PC-3 (cell line): ENCODE measurements at places on chromosomes 16 and 17.

GRCh38 chr17:77019893-77020379, 120.8 kb upstream of the SEC14L1 start:
- no peak for DNase-seq

DNA sequence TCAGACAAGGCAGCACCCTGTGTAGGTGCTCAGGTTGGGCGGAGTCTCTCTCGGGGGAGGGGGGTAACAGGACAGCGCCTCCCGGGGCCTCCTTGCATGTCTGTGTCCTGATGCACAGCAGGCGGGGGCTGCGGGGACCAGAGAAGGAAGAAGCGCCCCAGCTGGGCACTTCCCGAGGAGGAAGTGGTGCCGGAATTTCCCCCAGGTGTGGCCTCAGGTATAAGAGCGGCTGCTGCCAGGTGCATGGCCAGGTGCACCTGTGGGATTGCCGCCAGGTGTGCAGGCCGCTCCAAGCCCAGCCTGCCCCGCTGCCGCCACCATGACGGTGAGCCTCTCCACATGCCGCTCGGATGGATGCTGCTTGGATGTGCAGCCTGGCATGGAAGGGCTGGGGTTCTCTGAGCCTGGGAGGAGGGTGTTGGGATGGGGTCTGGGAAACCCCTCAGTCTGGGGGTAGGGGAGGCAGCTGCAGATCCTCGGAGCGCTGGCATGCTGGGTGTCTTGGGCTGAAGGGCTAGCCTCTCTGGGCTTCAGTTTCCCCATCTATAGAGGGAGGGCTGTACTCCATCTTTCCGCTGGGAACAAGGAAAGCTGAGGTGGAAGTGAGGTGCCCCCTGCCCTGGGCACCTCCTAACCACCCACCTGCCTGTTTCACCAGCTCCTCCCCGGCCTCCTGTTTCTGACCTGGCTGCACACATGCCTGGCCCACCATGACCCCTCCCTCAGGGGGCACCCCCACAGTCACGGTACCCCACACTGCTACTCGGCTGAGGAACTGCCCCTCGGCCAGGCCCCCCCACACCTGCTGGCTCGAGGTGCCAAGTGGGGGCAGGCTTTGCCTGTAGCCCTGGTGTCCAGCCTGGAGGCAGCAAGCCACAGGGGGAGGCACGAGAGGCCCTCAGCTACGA, at the start of gene IL17C:
Gene IL17C, plus strand, starts transcription at position 250 of the 908 bp plus-strand sequence. Its CDS starts 70 bp downstream, at position 320.
- DNase-seq: peak; percentile 27

- DNase-seq: no peak
Observed at GRCh38 chr16:12868788-12869187, 32.6 kb upstream of the SHISA9 start.

DNA sequence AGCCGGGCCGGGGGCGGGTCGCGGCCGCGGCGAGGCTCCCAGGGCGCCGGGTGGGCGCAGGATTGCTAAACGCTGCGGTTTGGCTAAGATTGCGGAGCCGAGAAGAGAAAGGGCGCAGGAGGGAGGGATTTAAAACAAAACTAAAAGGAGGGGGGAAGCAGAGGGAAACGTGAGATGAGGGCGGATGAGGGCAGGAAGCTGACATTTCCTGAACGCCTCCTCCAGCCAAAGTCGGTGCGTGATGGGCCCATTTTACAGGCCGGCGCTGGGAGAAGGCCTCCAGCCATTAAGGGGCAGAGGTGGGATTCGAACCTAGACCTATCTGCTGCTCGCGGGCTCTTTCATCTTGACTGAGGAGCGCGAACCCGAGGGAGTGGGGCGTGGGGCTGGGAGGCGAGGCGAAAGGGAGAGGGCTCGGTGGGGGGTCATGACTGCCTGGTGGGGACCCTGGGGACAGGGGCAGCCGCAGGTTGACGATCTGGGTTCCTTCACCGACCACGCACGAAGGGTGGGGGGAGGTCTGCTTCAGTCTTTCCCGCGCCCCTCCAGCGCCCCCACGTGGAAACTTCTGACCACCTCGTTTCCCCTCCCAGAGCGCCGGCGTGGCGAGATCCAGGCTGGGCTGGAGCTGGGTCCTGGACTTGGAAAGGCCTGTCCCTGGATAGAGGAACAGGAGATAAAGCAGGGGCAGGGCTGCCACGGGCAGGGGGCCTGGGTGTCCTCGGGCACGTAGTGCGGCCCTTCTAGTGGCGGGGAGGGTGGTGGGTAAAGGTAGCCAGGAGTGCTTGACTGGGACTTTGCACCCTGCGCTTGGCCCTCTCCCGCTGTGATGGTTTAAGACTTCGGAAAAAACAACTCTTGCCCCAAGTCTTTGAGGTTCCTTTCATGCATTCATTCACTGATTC, 3.8 kb upstream of the TAC4 start:
- DNase-seq: peak; percentile 74

- DNase-seq: no peak
Observed at GRCh38 chr17:65196617-65197016, 59.4 kb downstream of the RGS9 start.

GRCh38 chr16:69057400-69058378, 47.8 kb upstream of the HAS3 start:
- DNase-seq: peak; percentile 93

DNA sequence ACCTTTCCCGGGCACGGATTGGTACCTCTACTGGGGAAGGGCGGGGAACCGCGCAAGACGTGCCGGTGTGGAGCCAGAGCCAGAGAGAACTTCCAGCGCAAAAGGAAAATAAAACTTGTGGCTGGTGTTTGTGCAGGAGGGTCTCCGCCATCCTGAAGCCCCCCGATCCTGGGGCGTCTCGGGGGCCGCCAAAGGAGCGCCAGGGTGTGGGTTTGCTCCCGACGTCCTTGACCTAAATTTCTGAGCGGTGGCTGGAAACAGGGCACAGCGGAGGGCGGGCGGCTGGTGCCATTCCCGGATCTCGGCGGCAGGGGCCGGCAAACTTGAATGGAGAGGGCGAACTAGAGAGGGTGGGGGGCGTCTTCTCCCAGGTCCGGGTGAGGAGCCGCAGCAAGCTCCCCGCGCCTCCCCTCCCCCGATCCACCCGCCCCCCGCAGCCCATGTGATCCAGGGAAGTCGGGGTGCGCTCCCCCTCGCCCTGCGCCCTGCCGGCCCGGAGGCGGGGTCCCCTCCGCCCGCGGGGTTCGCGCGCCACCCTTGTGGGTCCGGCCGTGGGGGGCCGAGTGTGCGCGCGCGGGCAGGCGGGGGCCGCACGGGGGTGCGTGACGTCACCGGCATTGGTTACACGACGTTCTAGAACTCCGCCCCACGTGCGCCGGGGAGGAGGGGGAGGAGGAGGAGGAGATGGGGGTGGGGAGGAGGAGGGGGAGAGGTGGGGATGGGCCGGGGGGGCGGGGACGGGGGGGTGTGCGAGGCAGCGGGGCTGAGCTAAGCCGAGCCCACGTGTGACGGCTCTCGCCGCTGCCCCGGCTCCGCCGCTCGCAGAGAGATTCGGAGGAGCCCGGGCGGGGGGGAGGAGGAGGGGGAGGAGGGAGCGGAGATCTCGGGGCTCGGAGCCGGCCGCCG, at the start of gene MSI2:
Gene MSI2, plus strand, starts transcription at position 748 of the 906 bp plus-strand sequence. CDS start 220 bp downstream, outside the sequence.
- DNase-seq: peak; percentile 81

- no peak for DNase-seq
Observed at GRCh38 chr16:75317532-75317931, 66.1 kb upstream of the BCAR1 start.

DNA sequence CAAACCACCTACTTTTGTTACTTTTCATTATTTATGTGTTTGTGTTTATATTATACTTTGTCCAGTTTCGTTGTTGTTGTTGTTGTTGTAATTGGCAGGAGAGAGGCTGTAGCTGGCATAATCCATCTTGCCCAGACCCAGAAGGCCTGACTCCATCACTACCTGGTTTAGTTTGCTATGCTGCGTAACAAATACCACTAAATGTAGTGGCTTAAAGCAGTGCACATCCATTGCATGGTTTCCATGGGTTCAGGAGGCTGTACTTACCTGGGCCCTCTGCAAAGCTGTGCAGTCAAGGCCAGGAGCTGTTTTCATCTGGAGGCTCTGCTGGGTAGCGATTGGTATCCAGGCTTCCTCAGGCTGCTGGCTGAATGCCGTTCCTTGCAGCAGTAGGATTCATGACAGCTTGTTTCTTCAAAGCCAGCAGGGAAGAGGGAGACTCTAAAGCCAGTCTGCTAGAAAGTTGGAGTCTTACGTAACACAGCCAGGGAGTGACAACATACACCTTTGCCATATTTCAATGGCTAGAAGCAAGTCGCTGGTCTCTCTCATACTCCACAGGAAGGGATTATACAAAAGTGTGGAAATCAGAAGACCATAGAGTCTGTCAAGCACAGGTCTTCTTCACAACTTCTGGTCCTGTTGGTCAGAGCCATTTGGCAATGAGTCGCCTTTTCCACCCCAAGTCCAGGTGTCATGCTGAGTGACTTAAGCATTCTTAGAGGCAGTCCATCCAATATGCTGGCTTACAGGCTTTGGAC, 41.1 kb downstream of the TNRC6C start:
- no peak for DNase-seq

DNA sequence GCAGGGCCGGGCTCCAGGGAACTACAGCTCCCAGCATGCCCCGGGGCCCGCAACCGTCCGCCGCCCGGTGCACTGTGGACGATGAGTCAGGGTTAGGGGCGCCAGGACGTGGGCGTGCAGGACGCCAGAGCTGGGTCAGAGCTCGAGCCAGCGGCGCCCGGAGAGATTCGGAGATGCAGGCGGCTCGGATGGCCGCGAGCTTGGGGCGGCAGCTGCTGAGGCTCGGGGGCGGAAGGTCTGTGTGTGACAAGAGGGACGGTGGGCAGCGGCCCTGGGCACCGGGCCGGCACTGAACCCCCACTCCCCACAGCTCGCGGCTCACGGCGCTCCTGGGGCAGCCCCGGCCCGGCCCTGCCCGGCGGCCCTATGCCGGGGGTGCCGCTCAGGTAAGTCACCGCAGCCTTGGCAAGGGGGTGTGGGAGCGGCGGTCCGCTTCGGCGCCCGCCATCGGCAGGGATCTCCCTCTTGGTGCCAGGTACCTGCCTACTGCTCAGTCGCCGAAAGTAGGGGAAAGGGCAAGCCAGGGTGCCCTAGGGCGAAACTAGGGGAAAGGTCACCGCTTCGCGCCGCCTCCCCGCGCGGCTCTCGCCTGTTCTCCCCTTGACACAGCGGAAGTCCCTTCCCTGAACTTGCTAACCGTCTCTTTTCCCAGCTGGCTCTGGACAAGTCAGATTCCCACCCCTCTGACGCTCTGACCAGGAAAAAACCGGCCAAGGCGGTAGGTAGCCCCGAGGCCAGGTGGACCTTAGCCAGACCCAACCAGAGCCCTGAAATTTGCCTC, at the start of the genes ACADVL and DLG4:
Gene ACADVL, plus strand, starts transcription at position 127 of the 781 bp plus-strand sequence. Its CDS starts 47 bp downstream, at position 174.
Gene DLG4, minus strand, starts transcription at position 25 of the 781 bp plus-strand sequence.
- peak; percentile 85 for DNase-seq

- no peak for DNase-seq
Observed at GRCh38 chr17:72518159-72518732, 397.4 kb downstream of the SOX9 start.

DNA sequence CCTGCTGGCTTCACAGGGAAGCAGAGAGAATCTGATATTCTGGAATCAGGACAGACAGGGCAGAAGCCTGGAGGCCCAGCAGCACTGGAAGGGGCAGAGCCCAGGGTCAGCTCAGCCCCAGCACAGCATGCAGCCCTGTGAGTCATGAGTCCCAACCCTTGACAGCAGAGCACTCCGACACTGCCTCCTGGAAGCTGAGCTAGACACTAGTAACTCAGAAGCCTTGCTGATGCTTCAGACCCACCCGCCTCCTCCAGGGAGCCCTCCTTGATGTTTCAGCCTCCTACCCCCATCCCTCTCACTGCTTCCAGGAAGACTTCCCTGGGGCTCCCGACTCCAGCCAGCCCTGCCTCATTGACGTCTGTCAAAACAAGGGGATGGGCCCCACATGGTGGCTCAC, 6.9 kb downstream of the CAMKK1 start:
- no peak for DNase-seq

DNA sequence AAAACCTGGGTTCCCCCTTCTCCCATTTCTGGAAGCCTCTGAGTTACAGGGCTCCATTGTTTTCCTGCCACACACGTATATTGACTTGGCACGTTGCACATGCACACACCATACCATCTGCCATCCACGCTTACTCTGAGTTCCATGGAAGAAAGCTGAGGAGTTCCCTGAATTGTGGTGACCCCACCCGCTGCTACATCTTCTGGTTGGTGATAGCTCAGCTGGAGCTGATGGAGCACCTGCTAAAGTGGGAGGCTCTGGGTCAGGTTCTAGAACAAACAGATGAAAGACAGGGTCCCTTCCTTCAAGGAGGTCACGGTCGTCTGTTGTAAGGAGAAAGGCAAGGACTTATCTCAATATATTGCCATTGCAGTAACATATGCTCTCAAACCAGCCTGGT, 41.1 kb downstream of the TMEM11 start:
- DNase-seq: no peak

GRCh38 chr17:76867578-76868175, 527 bp upstream of the MGAT5B start:
- peak; percentile 74 for DNase-seq

DNA sequence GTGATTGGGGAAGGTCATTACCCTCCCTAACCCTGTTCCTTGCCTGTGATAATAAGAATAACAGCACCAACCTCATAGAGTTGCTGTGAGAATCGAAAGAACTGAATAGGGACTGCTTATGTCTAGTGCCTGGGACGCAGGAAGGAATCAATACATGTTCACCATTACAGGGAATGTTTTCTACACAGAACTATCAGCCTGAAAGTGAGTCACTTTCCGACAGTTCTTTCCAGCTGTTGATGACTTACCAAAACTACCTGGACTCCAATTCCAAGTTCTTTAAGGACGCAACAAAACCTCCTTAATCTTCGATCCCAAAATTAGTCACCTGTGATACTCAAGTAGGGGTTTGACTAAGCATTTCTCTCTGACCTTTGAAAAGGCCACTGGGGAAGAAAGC, 29.4 kb downstream of the ZNF423 start:
- no peak for DNase-seq

GRCh38 chr16:89201439-89202377, 1.4 kb upstream of the SLC22A31 start:
- peak; percentile 77 for DNase-seq

- no peak for DNase-seq
Observed at GRCh38 chr17:76707985-76708807, 2.6 kb downstream of the MXRA7 start.

DNA sequence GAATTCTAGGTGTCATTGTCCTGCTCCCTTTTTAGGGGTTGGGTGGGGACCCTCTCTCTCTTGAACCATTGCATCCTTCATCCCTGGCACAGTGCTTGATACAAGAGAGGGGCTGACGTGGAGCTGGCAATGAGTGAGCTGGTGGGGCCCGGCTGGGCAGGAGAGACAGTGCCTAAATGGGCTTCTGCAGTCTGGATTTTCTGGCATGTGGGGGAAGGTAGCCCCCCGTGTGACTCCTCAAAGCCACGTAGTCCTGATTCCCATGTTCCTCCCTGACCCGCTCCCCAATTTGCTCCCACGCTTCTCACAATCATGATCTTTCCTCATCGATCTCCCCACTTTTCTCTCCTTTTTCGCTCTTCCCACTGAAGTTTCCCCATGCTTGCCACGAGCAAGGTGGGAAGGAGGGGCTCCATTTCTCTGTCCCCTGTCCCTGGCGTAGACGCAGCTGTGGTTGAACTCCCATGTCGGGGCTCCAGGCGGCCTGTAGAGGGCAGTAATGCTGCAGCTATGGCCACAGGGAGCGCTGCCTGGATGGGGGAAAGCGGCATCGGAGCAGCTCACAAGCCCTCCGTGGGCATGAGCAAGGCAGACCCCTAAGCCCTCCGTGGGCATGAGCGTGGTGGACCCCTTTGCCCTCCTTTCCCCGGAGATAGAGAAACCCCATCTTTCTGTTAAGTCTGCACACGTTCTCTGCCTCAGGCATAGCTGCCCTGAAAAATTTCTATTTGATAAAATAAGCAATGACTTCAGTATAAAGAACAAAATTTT, 47.5 kb downstream of the HAPSTR1 start:
- peak; percentile 50 for DNase-seq

GRCh38 chr17:4479982-4480751, 18.5 kb upstream of the SPNS2 start:
- DNase-seq: no peak
